ENCODE measurements at places on chromosomes 6 and 20.

DNA sequence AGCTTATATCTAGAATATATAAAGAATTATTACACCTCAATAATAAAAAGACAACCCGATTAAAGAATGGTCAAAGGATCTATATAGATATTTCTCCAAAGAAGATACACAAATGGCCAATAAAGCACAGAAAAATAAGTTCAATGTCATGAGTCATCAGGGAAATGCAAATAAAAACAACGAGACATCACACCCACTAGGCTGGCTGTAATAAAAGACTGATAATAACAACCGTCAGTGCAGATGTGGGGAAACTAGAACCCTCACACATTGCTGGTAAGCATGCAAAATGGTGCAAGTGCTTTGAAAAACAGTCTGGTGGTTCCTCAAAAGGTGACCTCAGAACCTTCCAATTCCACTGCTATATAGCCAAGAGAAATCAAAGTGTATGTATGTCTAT, 33.0 kb downstream of the TBX18 start:
- DNase-seq = no peak

- DNase-seq = no peak
These were observed 15.2 kb upstream of the SSR1 start for GRCh38 chr6:7328243-7328642.

DNA sequence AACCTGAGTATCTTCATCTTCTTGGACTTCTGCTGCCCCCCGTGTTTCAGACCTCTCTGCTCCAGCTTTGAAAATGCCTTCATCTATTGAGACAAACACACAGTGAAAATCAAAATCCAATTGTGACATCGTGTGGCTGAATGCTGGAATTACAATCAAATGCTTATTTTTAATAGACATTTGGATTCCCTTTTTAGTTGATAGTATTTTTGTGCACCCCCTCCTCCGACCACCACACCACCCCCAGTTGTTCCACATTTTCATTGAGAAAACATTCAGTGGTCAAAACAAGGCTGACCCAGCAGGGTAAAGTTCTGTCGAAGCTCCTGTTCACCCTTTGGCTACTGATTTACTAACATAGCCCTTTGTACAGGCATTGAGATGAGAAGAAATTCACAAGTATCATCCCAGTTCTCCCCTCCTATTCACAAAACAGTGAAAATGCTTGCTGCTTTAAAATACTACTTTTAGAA, 79.0 kb downstream of the NRSN1 start:
- DNase-seq = no peak

- DNase-seq = no peak
These were observed 3.4 kb upstream of the CTSZ start for GRCh38 chr20:59010321-59010994.

DNA sequence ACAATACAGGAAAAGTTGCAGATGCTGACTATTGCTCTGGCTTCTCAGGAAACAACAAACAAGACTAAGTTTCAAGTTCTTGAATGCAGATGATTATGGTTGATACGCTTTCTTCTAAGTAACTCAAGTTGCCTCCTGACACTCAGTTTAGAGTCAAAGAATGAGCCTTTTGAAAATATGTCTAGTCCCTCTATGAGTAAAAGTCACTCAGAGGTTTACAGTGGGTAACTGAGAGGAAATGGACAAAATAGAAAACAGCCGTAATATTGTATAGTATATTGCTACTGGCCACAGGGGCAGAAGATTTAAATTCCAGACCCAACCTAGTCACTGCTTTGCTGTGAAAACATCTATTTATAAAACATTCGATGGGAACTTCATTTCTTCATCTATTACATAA, 280.0 kb upstream of the ID4 start:
- DNase-seq = no peak

- no peak for DNase-seq
These were observed 220.5 kb upstream of the SSTR4 start for GRCh38 chr20:22814471-22815205.

- no peak for DNase-seq
These were observed 21.6 kb upstream of the FBXO9 start for GRCh38 chr6:53043581-53043980.

GRCh38 chr20:48657426-48658197, 170.2 kb downstream of the PREX1 start:
- peak; percentile 35 for DNase-seq

- no peak for DNase-seq
These were observed 116.6 kb downstream of the MRPL14 start for GRCh38 chr6:44010411-44011349.

- DNase-seq = no peak
These were observed 211.2 kb downstream of the C6orf118 start for GRCh38 chr6:165098165-165098564.

DNA sequence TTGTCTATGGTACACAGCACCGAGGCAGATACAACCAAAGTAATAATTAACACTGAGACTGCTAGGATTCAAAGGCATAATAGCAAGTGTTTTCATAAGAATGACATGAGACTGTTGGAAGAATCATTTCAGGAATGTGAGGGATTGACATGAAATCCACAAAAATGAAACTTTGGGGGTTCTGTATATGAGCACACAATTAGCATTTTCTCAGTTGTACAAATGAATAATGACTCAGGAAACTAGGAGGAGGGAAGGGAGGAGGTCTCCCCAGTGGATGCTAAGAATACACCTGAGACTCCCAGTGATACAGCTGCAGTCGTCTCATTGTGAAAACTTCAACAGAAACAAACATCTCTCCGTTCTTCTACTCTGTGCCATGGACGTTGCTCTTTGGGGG, 428.4 kb upstream of the PLCB4 start:
- no peak for DNase-seq

- DNase-seq = no peak
These were observed 66.4 kb downstream of the CLIC5 start for GRCh38 chr6:45949256-45949655.

GRCh38 chr6:30722280-30723112, 2.3 kb downstream of the TUBB start:
- DNase-seq = peak; percentile 74

DNA sequence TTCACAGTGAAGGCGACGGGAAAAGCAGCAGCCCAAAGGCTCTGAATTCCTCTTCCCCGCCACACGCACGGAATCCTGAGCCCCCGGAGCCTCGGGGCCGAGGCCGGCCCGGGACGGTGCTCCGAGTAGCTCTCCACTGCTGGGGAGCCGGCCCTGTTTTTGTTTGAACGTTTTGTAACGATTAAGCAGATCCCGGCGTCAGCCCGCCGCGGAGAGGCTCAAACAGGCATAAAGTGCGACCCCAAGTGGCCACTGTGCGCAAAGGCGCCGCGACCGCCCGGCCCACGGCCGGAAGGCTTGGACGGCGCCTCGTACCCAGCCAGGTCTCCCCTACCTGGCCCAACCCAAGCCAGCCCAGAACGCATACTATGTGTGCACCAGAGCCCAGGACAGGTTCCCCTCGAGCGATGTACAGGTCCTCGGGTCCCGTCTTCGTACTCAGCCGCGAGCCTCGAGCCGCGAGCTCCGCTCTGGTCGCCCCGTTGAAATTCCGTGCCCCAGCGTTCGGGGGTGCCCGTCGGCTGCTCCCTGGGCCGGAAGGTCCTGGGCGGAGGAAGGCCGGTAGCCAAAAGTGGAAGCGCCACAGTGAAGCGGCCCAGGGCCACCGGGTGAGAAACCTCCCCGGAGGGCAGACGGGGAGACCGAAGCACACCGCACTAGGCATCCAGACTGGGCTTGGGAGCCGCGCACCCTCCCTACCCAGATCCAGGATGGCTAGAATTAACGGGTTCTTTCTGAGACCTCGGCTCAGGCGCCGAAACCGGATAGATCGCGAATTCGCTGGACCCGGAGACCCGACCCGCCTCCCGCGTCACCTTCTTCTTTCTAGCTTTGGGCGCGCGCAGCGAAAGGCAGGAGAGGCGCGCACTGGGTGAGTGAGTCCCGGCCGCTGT, 1.2 kb upstream of the MAFB start:
- peak; percentile 6 for DNase-seq

- no peak for DNase-seq
These were observed 58.1 kb downstream of the L3MBTL3 start for GRCh38 chr6:130076512-130076911.

GRCh38 chr6:34970957-34971356, 81.9 kb downstream of the ANKS1A start:
- no peak for DNase-seq

DNA sequence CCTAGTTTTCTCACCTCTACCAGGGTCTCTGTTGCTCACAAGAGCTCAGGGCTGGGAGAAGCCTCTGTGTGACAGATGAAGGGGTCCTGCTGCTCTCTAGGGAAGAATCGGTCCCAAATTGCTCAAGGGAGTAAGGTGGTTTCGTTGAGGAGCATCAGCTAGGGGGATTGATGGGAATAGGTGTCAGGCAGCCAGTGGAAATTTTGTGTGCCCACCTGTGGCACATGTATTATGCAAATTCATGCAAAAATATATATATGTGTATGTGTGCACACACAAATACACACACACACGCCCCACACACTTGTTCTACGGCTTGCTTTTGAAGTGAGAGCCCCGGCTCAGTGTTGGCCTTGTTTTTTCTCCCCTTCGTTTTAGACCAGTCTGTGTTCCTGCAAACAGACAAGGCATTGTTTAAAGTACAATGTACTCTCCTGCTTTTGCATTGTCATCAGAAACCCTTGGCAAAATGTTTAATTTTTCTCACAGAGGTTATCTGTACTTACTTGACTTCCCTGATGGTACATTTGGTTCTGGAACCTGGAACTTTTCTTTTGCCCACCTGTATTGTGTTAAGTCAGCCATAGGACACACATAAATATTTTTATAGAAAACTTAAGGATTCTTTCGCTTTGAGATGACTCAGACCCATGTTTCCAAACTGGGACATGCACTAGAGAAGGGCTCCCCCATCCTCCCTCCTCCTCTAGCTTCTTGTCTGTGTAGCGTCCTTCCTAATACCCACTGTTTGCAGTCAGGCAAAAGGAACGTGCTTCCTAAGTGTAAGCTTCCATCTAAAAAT, 26.7 kb downstream of the FOXO3 start:
- DNase-seq = no peak

DNA sequence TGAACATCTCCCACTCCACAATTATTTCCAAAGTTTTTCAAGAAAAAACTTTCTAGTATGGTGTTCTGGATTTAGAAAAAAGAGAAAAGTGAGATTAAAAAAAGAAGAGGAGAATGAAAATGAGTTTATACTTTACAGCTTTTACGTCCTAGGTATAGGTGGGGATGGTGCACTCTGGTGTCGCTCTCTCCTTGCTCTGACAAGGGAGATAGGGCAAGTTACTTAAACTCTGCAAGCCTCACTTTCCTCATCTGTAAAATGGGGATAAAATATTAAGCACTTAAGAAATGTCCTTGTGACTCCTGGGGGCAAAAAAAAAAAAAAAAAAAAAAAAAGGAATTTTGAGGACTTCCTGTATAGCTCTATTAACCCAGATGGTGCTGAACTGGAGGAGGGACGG, 4.5 kb upstream of the MAS1 start:
- DNase-seq = no peak

DNA sequence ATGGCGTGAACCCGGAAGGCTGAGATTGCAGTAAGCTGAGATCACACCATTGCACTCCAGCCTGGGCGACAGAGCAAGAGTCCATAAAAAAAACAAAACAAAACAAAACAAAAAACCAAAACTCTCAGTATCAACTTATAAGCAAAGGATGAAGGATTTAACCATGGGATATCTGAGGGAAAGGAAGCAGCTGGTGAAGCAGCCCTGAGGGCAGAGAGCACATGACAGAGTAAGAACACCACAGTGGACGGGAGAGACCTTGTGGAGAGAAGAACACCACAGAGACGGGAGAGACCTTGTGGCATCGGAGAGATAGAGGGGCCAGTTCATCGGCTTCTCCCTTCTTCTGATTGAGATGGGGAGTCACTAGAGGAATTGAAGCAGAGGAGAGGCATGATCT, 697.2 kb downstream of the HDGFL1 start:
- no peak for DNase-seq

Measured in stimulated activated CD8-positive, alpha-beta memory T cell treated with anti-CD3 and anti-CD28 coated beads, Interleukin-2, amount 100 ng/mL, for 1 hour (primary cell).